Vagina (tissue), 2 donors: ENCODE measurements at places on chromosomes 6 and 20.

DNA sequence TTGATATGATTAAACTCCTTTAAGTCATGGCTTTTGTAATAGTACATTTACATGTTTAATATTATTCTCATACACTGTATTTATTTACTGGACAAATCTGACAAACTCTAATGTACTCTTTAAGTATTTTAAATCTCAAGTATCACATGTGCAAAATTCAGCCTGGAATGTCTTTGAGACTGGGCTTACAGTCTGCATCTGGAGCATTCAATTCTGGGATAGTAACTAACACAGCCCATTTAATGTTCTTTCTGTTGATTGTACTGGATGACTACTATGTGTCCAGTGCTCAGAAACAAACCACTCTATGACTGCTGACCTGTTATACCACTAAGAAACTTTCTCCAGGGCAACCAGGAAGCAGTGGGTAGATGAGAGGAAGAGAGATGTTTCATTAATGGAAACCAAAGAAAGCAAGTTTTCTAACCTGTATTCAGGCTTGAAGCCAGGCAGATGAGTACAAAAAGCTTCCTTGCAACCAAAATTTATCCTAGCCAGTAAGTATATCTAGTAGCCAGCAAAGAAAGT lies 26.8 kb downstream of the FBXL4 start:
- no peak for DNase-seq

DNA sequence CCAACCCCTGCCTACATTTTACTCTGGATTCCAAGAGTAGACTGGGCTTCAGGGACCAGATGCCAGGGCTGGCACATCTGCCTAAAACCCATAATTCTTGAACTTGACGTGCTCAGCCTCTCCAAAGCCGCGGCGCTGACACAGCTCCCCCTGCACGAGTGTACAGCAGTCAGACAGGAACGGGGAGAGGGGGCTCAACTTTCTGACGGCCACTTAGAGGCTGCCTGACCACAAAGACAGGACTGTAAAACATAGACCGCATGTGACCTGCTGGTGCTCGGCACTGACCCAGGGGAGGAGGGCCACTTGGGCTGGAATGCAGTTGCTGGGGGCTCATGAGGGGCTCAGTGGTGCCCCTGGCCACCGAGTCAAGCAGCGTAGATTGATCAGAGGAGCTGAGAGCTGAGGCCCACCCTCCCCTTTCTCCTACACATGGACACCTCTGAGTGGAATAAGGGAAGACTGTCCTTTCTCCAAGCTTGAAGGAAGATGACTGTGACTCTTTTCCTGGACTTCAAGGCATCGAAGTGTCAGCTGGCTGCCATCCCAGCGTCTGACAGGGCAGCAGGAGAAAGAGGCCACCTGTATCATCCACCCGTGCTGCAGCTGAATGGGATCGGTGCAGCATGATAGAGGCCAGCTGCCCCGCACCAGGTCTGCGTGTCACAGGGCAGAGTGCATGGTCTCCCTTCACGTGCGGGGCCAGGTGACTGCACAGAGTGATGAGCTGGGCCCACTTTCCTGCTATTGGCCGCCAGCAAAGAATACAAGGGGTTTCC lies 171.3 kb upstream of the AGPAT4 start:
- no peak for DNase-seq

GRCh38 chr20:45813006-45813340 lies 529 bp downstream of the UBE2C start:
- DNase-seq: no peak

- DNase-seq: no peak
Measured at GRCh38 chr6:20669571-20670314, 135.5 kb downstream of the CDKAL1 start.
